Uterus (tissue), 4 donors: ENCODE measurements at places on chromosomes 16 and 17. TPM values are rescaled to one million over a fixed set of nuclear protein-coding genes. Genes with fewer than 3 reads are reported as not detected.

GRCh38 chr17:40524243-40524965 lies 23.0 kb upstream of the TNS4 start:
- no peaks in the 10 kb centered on the region for H3K4me1 ChIP-seq
- H3K36me3 ChIP-seq: no peaks in the 10 kb centered on the region
- H3K27me3 ChIP-seq: no peaks in the 10 kb centered on the region
- H3K27ac ChIP-seq: no peak overlapping the region

GRCh38 chr17:66964930-66965800 lies 658 bp downstream of the CACNG4 start:
- H3K4me1 ChIP-seq: no peaks in the 10 kb centered on the region

- no peak overlapping the region for H3K27ac ChIP-seq
- no peaks in the 10 kb centered on the region for H3K27me3 ChIP-seq
- H3K36me3 ChIP-seq: no peaks in the 10 kb centered on the region
- no peak overlapping the region for H3K4me3 ChIP-seq
- no peak for DNase-seq
These were observed 22.4 kb upstream of the SMIM36 start for GRCh38 chr17:55533608-55534007.

GRCh38 chr16:84638231-84638806 lies 10.0 kb upstream of the KLHL36 start:
- no peak overlapping the region for H3K4me3 ChIP-seq
- H3K27ac ChIP-seq: no peak overlapping the region
- DNase-seq: no peak
- H3K27me3 ChIP-seq: no peaks in the 10 kb centered on the region
- no peaks in the 10 kb centered on the region for H3K36me3 ChIP-seq

DNA sequence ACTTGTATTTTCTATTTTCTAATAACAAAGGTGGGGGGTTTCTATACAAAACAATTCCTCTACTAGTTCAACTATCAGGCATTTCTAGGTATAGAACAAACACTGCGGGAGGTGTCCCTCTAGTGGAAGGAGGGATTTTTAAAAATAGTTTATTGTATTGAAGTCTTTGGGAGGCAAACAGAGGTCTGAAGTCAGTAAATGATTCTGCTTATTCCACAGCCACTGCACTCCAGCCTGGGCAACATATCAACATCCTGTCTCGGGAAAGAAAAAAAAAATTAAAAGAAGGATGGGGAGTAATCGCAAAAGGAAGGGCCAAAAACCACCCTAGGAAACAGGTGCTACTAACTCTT lies 648 bp upstream of the ERCC4 start:
- H3K27me3 ChIP-seq: no peaks in the 10 kb centered on the region
- H3K4me3 ChIP-seq: peak overlapping the region; percentile 10
- no peaks in the 10 kb centered on the region for H3K36me3 ChIP-seq

The PDILT gene
- total RNA-seq: not detected

- DNase-seq: no peak
- no peak overlapping the region for H3K27ac ChIP-seq
- H3K4me1 ChIP-seq: no peaks in the 10 kb centered on the region
- no peaks in the 10 kb centered on the region for H3K27me3 ChIP-seq
These were observed 58.3 kb downstream of the CYB561 start for GRCh38 chr17:63387656-63388340.

- H3K27me3 ChIP-seq: no peaks in the 10 kb centered on the region
- DNase-seq: no peak
These were observed 194.4 kb upstream of the MAF start for GRCh38 chr16:79794941-79795340.

- H3K4me3 ChIP-seq: no peak overlapping the region
- H3K27me3 ChIP-seq: no peaks in the 10 kb centered on the region
- H3K4me1 ChIP-seq: no peaks in the 10 kb centered on the region
- DNase-seq: no peak
These were observed 4.4 kb upstream of the WFIKKN2 start for GRCh38 chr17:50830994-50831393.

GRCh38 chr17:45042346-45043120 lies 8.9 kb downstream of the DCAKD start:
- H3K27me3 ChIP-seq: no peaks in the 10 kb centered on the region
- H3K27ac ChIP-seq: no peak overlapping the region
- no peaks in the 10 kb centered on the region for H3K4me1 ChIP-seq
- no peak overlapping the region for H3K4me3 ChIP-seq
- DNase-seq: no peak

- no peaks in the 10 kb centered on the region for H3K36me3 ChIP-seq
- H3K4me1 ChIP-seq: no peaks in the 10 kb centered on the region
- DNase-seq: no peak
These were observed 33.6 kb upstream of the MED9 start for GRCh38 chr17:17443173-17443572.

GRCh38 chr16:19933740-19934139 lies 49.1 kb upstream of the GPRC5B start:
- no peak overlapping the region for H3K4me3 ChIP-seq
- DNase-seq: no peak
- no peaks in the 10 kb centered on the region for H3K27me3 ChIP-seq
- H3K27ac ChIP-seq: no peak overlapping the region

DNA sequence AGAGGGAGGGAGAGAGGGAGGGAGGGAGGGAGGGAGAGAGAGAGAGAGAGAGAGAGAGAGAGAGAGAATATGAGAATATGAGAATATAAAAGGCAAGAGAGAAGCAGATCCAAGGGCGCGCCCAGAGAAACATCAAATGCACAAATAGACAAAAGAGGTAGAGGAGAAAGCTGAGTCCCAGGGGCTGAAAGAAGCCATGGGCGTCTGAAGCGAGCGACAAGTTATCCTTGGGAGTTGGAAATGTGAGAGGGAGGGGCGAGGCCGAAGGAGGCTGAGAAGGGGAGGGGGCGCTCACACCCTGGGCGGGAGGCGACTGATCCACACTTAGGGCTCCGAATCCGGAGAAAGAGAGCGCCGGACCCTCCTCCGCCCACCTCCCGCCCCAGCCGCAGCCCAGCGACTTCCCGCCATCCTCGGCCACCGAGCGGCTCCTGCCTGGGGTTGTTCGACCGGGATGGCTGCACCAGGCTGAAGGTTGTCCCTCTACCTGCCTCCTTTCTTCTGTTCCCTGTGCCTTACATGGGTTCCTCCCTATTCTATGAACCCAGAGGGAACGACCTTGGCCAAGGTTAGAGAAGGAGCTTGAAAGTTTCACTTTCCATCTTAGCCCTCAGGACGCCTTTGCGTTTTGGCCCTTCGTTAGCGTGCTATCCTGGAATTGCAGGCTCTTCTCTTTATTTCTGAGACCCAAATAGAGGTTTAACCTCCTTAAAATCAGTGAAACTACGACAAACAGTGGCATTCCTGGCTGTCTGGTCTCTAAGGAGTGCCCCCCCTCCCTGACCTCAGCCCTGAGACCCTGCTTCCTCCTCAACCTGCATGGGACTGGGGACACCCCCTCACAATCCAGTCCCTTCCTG lies 21.2 kb upstream of the HOXB9 start:
- peak overlapping the region; percentile 14 for H3K4me3 ChIP-seq
- no peaks in the 10 kb centered on the region for H3K36me3 ChIP-seq
- DNase-seq: no peak
- no peak overlapping the region for H3K27ac ChIP-seq
- H3K27me3 ChIP-seq: no peaks in the 10 kb centered on the region
- no peaks in the 10 kb centered on the region for H3K4me1 ChIP-seq

GRCh38 chr17:58229881-58230280 lies 8.5 kb upstream of the LPO start:
- no peak overlapping the region for H3K27ac ChIP-seq
- H3K4me1 ChIP-seq: no peaks in the 10 kb centered on the region
- no peaks in the 10 kb centered on the region for H3K27me3 ChIP-seq

The KRTAP9-2 gene
- not detected for total RNA-seq

DNA sequence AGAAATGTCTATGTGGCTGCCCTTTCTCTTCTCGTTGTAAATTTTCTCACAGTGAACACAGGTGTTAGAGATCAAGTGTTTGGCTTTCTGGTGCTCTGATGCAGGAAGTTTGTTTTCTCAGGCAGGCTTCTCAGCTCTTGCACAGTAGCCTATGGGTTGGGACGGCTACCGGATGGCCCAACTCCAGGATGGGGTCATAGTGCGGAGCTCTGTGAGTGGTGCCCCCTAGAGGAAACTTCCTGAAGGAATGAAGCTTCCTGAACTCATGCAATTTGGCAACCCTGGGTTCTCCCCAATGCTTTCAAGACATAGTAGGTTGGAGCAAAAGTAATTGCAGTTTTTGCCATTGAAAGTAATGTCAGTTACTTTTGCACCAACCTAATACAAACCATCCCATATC lies 407.5 kb upstream of the HSBP1 start:
- H3K27ac ChIP-seq: no peak overlapping the region
- H3K4me1 ChIP-seq: no peaks in the 10 kb centered on the region
- H3K27me3 ChIP-seq: no peaks in the 10 kb centered on the region
- H3K4me3 ChIP-seq: no peak overlapping the region
- no peak for DNase-seq

DNA sequence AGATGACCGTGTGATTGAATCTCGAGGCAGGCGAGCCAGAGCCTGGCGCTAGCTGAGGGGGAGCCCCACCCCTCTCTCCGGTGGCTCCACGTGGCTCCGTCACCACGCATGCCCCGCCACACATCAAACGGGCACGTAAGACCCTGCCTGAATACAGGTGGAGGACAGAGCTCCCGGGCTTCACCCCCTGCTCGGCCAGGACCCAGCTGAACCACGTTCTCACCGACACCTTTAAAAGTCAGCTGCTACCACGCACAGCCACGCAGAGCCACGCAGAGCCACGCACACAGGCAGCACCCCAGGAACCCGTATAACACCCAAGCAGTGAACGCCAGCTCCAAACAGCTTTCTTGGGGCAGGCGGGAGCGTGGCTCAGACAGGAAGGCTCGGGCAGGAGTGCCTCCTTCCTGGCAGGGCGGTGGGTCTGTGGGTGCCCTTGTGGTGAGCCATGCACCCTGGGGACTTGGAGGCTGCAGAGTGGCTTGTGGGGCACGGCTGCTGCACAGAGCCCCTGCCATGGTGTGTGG lies 4.4 kb downstream of the TMEM204 start:
- H3K27me3 ChIP-seq: no peaks in the 10 kb centered on the region
- H3K36me3 ChIP-seq: no peaks in the 10 kb centered on the region
- H3K4me1 ChIP-seq: no peaks in the 10 kb centered on the region
- H3K27ac ChIP-seq: no peak overlapping the region
- no peak overlapping the region for H3K4me3 ChIP-seq

GRCh38 chr17:10294180-10294579 lies 78.6 kb downstream of the MYH13 start:
- DNase-seq: no peak
- no peaks in the 10 kb centered on the region for H3K36me3 ChIP-seq
- no peak overlapping the region for H3K4me3 ChIP-seq
- H3K27me3 ChIP-seq: no peaks in the 10 kb centered on the region

The STAC2 gene
- total RNA-seq: 1.2 TPM

The GNAO1 gene
- 7.2 TPM for total RNA-seq

DNA sequence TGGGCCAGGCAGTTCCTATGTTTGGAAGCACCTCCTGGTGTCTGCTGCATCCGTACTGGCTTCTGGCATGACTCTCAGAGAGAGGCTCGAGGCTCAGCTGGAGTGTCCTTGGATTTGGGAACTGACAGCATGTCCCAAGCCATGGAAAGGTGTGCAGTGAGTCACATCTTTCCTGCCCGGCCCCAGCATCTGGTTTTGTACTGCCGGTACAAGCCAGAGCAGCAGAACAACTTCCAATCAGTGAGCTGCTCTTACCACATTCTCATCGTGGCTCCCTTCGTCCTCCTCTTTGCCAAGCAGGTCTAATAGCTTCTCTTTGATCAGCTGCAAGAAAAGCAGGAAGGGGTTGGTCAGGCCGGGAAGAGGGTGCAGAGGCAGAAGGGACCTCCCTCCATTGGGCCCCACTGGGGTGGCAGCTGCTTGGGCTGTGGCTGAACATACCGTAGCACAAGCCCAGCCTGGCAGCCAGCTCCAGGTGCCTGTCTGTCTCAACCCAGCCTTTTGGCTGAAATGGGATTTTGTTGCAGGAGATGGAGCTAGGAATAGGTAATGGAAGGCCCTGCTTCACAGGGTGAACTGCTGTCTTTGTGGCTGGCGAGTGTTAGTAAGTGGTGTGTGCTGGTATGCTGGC lies 24.2 kb downstream of the SPACA3 start:
- no peaks in the 10 kb centered on the region for H3K36me3 ChIP-seq
- H3K27ac ChIP-seq: no peak overlapping the region
- H3K4me1 ChIP-seq: no peaks in the 10 kb centered on the region
- no peaks in the 10 kb centered on the region for H3K27me3 ChIP-seq
- DNase-seq: no peak
- H3K4me3 ChIP-seq: no peak overlapping the region

The ALDH3A1 gene
- 1.7 TPM for total RNA-seq

DNA sequence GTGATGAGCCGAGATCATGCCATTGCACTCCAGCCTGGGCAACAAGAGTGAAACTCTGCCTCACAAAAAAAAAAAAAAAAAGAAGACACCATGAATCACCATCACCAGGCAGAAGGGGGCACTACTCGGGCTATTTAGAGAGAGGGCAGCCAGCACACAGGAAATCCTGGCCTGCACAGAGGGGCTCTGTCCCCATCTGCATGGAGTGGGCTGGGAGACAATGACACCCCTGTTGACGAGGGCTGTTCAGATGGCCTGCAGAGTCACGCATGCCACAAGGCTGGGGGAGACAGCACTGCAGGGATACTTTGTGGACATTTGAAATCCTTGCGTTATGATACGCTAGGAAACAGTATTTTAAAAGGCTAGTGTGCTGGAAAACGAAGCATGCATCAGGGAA lies 48.3 kb downstream of the CUEDC1 start:
- DNase-seq: no peak
- H3K4me1 ChIP-seq: peaks cover 9% of the 10 kb centered on the region
- H3K27ac ChIP-seq: no peak overlapping the region

DNA sequence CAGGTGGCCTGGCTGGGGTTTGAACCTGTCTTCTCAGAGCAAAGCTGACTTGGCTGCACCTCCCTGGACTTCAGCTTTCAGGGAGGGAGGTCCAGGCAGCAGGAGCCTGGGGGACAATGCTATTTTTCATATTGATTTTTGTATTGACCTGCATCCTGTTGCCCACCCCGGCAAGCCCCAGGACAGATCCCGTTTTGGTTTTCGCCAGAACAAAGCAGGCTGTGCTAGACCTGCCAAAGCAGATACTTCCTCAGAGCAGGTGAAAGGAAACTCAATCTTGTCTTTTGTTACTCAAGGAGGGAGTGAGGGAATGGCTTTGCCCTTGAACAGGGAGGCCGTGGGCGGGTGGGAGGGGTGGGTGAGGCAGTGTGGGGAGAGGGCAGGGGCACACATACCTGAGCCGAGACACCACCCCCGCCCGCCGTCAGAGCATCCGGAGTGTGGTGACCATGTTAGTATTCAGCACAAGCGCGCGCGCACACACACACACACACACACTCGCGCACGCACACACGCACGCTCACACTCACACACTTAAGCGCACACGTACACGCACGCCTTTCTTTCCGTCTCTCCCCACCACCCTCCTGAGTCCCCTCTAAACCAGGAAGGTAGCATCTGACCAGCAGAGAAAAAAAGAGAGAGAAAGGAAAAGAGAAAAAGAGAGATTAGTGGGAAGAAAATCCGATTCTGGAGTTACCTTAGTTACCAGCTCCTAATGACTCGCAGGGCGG lies 59.5 kb downstream of the RAI1 start:
- H3K36me3 ChIP-seq: no peaks in the 10 kb centered on the region
- peak overlapping the region; percentile 9 for H3K4me3 ChIP-seq
- H3K4me1 ChIP-seq: peaks cover 38% of the 10 kb centered on the region
- H3K27me3 ChIP-seq: no peaks in the 10 kb centered on the region
- no peak for DNase-seq

The SLC16A11 gene
- total RNA-seq: 0.82 TPM

GRCh38 chr17:2319051-2319450 lies 15.3 kb downstream of the SRR start:
- no peaks in the 10 kb centered on the region for H3K36me3 ChIP-seq
- no peak for DNase-seq
- no peak overlapping the region for H3K27ac ChIP-seq
- H3K27me3 ChIP-seq: no peaks in the 10 kb centered on the region
